ENCODE measurements at places on chromosomes 11 and 22.

DNA sequence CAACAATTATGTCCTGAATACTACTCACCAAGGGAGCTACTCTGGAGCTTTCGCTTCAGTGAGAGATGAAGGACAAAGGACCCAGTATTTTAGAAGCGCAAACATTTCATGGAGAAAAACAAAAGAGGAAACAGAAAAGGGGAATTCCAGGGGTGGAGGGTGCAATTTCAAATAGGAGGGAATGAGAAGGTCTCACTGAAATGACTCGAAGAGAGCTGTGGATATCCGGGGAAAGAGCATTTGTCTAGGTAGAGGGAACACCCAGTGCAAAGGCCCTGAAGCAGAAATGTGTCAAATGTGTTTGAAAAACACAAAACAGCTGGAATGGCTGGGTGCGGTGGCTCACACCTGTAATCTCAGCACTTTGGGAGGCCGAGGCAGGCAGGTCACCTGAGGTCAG lies 2.4 kb downstream of the RPS19BP1 start:
- DNase-seq, result no peak

DNA sequence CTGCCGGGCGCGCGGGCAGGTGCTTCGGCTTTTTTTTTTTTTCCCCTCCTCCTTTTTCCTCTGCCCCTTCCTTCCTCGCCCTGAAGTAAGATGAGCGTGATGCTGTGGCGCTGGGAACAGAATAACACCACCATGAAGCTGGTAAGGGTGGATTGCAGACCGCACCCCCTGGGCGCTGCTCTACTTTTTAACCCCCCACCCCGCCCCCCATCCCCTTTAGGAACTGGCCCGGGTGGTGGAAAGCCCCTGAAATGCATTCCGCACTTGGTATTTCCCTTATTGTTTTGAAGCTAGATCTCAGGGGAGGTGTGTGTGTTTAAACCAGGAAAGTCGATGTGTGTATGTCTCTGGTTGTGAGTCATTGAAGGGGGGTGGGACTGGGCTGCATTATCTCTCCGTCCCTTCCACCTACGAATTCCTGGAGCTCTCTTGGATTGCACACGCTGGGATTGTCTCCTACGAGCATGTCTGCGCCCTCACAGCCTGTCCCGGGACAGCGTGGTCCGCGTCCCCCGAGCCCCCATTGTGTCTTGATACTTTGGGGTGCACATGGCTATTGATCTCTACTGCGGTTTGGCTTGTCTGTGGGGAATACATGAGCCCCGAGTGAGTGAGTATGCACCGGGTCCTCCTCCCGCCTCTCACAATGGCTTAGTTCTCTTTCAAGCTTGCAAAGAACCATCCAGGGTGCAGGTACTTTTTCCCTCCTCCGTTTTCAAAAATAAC lies 64.9 kb downstream of the NAV2 start:
- DNase-seq, result no peak

- no peak for DNase-seq
Measured at GRCh38 chr11:57097149-57097548, 84.6 kb upstream of the LRRC55 start.

DNA sequence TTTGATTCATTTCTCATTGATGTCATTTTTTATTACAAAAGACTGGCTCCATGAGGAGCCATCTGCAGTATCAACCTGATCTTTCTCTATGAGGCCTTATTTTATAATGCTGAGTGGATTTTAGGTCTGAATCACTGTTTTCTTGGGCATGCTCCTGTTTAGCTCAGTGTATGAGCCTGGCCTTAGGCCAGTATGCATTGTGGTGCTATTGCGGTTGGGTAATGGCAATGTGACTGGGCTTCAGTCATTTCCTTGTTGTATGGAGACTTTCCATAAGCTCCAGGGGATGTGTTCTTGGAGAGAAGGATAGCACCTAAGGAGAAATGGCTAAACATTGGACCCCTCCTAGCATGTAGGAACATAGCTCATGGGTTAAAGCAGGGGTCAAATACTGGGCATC lies 293.2 kb downstream of the NELL1 start:
- peak; percentile 47 for DNase-seq

- DNase-seq, result no peak
Measured at GRCh38 chr22:46547179-46547882, 9.9 kb upstream of the CELSR1 start.

DNA sequence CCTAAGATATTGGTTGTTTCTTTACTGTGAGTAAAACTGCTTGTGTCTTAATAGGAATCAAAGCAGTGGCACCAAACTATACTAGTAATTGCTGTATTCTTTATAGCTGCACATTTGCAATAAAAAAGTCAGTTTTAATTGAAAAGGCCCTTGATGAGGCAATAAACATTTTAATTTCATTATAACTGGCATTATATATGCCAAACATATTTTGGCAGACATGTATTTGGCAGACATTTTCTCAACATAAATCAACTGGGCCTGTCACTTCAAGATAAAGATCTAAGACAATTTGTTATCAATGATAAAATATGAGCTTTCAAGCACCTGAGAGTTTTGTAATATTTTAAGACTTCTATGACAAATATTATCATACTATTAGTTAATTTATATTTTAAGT lies 245.7 kb downstream of the SBF2 start:
- no peak for DNase-seq

DNA sequence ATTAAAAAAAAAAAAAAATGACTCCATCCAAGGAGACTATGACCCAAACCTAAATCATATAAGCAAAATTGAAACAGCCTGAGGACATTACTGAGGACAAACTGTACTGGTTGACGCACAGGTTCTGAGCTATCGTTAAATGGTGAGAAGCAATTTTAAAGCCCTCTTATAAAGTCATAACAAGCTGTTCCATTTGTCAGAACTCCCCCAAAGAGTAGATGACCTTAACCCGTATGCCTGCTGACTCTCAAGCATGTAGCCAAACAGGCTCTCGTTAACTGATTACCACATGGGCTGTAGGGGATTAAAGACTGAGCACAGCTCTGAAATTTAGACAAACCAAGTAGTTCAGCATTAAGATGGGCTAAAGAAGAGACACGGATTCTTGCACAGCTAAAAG lies 2.2 kb downstream of the CRYAB start:
- DNase-seq, result no peak

DNA sequence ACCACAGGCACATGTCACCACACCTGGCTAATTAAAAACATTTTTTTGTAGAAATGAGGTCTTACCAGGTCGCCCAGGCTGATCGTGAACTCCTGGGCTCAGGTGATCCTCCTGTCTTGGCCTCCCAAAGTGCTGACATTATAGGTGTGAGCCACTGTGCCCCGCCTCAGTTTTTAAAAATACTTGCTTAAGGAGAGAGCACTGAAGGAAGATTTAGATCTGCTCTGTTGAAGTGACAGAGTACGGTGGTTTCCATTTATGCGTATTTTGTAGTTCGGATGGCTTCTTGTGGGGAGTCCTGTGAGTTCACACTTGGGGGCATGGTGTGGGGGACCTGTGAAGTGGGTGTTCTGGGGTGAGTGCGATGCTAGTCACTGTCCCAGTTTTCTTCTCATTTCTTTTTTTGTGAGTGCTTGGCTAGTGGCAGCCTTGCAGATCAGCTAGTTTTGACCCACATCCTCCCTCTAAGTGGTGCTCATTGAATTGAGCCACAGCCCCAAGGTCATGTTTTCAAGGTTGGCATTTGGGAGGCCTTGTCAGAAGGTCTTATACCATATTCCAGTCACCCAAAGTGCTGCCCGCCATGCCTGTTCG lies 31.5 kb downstream of the PTPRJ start:
- no peak for DNase-seq

GRCh38 chr11:69884751-69885150 lies 65.5 kb upstream of the FGF3 start:
- DNase-seq, result no peak

DNA sequence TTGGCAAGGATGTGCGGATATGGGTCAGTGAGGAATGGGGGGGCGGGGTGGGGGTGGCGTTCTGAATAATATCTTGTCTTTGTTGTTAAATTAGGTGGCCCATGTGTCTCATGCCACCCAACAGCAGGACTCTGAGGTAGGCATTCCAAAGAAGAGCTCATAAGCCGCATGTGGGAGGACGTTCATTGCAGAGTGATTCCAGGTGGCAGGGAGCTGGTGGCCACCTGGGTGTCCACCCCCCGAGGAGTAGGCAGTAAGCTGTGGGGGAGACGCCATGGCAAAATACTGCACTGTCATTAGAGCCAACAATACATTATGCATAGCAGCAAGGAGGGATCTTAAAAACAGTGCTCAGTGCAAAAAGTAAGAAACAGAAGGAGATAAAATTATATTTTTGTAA lies 14.3 kb upstream of the CAPN5 start:
- DNase-seq, result no peak

DNA sequence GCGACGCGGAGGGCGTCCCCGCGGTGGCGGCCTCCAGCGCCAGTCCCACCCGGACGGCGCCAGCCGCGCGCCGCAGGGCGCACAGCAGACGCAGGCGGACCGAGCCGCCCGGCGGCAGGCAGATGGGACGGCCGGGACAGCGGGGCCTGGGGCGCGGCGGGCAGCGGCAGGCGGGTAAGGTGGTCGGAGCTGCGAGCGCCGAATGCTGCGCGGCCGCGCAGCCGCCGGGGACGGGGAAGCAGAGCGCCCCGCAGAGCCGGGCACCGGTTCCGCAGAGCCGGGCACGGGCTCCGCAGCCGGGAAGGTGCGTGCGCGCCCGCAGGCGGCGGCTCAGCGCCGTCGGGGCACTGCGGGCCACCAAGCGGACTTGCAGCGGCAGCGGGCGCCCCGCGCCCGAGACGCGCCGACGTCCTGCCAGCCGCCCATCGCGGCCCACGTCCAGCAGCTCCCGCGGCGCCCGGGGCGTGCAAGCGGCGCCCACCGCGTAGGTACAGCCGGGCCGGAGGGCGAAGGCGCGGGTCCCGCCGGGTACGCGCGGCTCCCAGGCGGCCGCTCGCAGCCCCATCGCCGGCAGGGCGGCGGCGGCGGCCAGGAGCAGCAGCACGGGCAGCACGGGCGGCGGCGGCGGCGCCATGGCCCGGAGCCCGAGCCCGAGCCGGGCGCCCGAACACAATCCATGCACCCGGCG lies 739 bp downstream of the CELSR1 start:
- no peak for DNase-seq

- DNase-seq, result no peak
Measured at GRCh38 chr22:23714596-23715578, 24.1 kb downstream of the RGL4 start.

DNA sequence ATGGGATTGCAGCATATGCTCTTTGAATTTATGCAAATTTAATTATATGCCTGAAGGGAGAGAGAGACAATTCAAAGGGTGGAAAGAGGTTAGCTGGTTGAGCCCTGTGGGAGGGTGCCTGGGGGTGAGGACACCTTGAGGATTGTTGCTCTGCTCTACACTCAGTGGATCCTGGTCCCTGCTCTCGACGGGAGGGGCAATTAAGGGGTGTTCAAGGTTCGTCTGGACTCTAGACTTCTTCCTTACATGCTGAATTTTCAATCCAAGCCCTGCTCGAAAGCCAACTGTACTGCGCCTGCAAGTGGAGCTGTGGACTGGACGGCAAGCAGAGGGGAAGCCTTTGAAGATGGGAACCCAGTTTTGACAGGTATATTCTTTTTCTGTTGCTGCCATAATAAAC lies 15.5 kb upstream of the OR5M11 start:
- DNase-seq, result no peak

DNA sequence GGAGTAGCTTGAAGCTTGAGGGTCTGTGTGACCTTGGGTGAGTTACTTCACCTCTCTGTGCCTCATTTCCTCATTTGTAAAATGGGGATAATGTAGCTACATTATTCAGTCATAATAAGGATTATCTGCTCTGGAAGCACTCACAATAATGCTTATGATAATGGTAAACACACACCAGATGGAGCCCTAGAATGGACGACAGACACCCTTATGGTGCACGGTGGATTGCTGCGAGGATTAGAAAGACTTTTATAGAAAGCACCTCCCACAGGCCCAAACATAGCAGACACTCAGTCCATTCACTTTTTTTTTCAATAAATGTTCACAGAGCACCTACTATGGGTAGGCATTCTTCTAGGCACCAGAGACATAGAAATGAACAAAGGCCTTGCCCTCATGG lies 53.8 kb downstream of the LARGE1 start:
- DNase-seq, result no peak

- peak; percentile 19 for DNase-seq
Measured at GRCh38 chr11:92811341-92811740, 158.1 kb upstream of the MTNR1B start.

GRCh38 chr11:80702264-80702663 lies 1261.4 kb upstream of the TENM4 start:
- no peak for DNase-seq

GRCh38 chr11:77196961-77197360 lies 68.9 kb downstream of the MYO7A start:
- DNase-seq, result no peak

- DNase-seq, result no peak
Measured at GRCh38 chr22:50704510-50705218, 32.0 kb downstream of the SHANK3 start.

GRCh38 chr11:69001243-69002081 lies 11.6 kb downstream of the MRGPRF start:
- no peak for DNase-seq

GRCh38 chr22:45088576-45088975 lies 75.1 kb upstream of the NUP50 start:
- DNase-seq, result no peak

DNA sequence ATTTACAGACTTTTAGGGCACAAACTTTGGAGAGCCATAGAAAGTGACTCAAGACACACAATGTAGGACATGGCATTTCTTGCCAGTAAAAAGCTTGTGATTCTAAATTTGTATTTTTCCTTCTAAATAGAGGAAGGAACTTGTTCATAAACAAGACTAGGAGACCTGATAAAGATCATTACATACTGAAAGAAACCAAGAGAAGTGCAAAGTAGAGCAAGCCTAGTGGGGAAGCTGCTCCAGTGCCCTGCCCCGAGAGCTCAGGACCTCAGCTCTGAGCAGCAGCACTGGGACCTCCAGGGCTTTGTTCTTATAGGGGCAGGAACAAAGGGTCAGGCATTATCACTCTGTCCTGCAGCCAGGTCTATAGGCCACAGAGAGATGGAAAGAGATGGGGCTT lies 7.2 kb downstream of the IRAG1 start:
- DNase-seq, result no peak

DNA sequence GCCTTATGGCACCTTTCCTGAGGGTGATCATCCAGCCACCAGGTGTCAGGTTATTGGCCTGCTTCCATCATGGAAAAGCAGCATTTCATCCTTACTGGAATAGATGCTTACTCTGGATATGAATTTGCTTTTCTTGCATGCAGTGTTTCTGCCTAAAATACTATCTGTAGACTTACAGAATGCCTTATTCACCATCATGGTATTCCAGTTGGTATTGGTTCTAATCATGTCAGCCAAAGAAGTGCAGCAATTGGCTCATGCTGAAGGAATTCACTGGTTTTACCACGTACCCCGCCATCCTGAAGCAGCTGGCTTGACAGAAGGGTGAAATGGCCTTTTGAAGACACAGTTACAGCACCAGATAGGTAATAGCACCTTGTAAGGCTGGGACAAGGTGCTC lies 194.2 kb downstream of the AASDHPPT start:
- no peak for DNase-seq

DNA sequence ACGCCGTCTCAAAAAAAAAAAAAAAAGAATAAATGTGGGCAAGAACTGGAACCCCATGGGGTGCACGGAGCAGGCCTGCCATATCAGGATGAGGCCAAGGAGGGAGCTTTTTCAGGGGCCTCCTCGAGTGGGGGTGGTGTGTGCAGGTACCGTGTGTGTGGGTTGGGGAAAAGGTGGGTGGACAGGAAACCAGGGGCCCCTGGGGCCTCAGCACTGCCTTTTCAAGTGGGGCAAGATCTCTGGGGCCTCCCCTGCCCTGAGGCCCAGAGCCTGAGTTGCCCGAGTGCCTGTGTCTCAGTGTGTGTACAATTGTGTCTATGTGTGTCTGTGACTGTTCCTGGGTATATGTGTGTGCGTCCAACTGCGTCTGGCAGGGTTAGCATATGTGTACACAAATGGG lies 23.8 kb downstream of the TEF start:
- DNase-seq, result no peak

GRCh38 chr11:41392596-41392995 lies 66.9 kb downstream of the LRRC4C start:
- no peak for DNase-seq

Measured in esophagus muscularis mucosa (tissue), 4 donors.